A549 treated with Mapracorat at 1 μM for 4 hours (cell line): ENCODE measurements at places on chromosomes 1 and 21. TPM values are rescaled to one million over a fixed set of nuclear protein-coding genes. Genes with fewer than 3 reads are reported as not detected.

OR2T11 gene
- not detected in 5 replicates for total RNA-seq

KRTAP13-2 gene
- not detected in 5 replicates for total RNA-seq

WNT2B gene
- total RNA-seq: 0.12 to 0.28 TPM (median 0.23 TPM) in 5 replicates

RIPPLY3 gene
- 0.30 to 0.78 TPM (median 0.47 TPM) in 5 replicates for total RNA-seq

TMEM82 gene
- not detected in 5 replicates for total RNA-seq

DSTYK gene
- total RNA-seq: 6.8 to 9.5 TPM (median 8.4 TPM) in 5 replicates

MGST3 gene
- total RNA-seq: 196 to 248 TPM (median 207 TPM) in 5 replicates

RBM11 gene
- total RNA-seq: not detected in 5 replicates

FCRL5 gene
- 0.03 TPM in 1 of 5 replicates, not detected in the others for total RNA-seq

MEX3A gene
- total RNA-seq: 1.2 to 2.4 TPM (median 1.6 TPM) in 5 replicates

ZBTB17 gene
- total RNA-seq: 10.2 to 18.4 TPM (median 13.0 TPM) in 5 replicates

HAPLN2 gene
- total RNA-seq: 0.17 to 0.18 TPM in 2 of 5 replicates, not detected in the others

SYTL1 gene
- total RNA-seq: 0.39 to 1.1 TPM (median 0.60 TPM) in 5 replicates

PDC gene
- total RNA-seq: not detected in 5 replicates

NOS1AP gene
- total RNA-seq: 0.18 to 0.57 TPM (median 0.27 TPM) in 5 replicates

RNF186 gene
- total RNA-seq: not detected in 5 replicates

CD46 gene
- 86.0 to 121 TPM (median 105 TPM) in 5 replicates for total RNA-seq

RGS13 gene
- not detected in 5 replicates for total RNA-seq

SLC9A1 gene
- total RNA-seq: 14.4 to 16.7 TPM (median 15.4 TPM) in 5 replicates

ZBTB8A gene
- total RNA-seq: 3.4 to 4.9 TPM (median 4.0 TPM) in 5 replicates

ETNK2 gene
- total RNA-seq: 10.6 to 13.7 TPM (median 12.6 TPM) in 5 replicates

OR2L3 gene
- not detected in 5 replicates for total RNA-seq

VPS72 gene
- total RNA-seq: 42.7 to 63.6 TPM (median 44.0 TPM) in 5 replicates

OR2T2 gene
- total RNA-seq: not detected in 5 replicates

SASS6 gene
- 3.4 to 4.0 TPM (median 3.7 TPM) in 5 replicates for total RNA-seq

PRAMEF14 gene
- total RNA-seq: not detected in 5 replicates

CD1D gene
- total RNA-seq: 0.16 TPM in 1 of 5 replicates, not detected in the others

AUNIP gene
- total RNA-seq: 7.8 to 10.4 TPM (median 8.3 TPM) in 5 replicates

COG2 gene
- total RNA-seq: 17.6 to 21.6 TPM (median 19.5 TPM) in 5 replicates

LEFTY2 gene
- 0.08 to 0.49 TPM in 2 of 5 replicates, not detected in the others for total RNA-seq

ITLN2 gene
- 0.55 to 0.85 TPM (median 0.62 TPM) in 5 replicates for total RNA-seq

DMRTB1 gene
- not detected in 5 replicates for total RNA-seq

NEK2 gene
- 34.9 to 45.6 TPM (median 44.5 TPM) in 5 replicates for total RNA-seq

C1QTNF12 gene
- total RNA-seq: 0.80 to 2.0 TPM (median 1.6 TPM) in 5 replicates

TENT5C gene
- total RNA-seq: 0.02 to 0.10 TPM (median 0.06 TPM) in 5 replicates

ACTN2 gene
- 0.14 TPM in 1 of 5 replicates, not detected in the others for total RNA-seq

LCE5A gene
- total RNA-seq: not detected in 5 replicates

PIK3R3 gene
- total RNA-seq: 1.2 to 1.5 TPM (median 1.4 TPM) in 5 replicates

LHX8 gene
- total RNA-seq: 0.87 to 1.2 TPM (median 0.93 TPM) in 5 replicates
